ENCODE measurements at places on chromosomes 11 and 22.

DNA sequence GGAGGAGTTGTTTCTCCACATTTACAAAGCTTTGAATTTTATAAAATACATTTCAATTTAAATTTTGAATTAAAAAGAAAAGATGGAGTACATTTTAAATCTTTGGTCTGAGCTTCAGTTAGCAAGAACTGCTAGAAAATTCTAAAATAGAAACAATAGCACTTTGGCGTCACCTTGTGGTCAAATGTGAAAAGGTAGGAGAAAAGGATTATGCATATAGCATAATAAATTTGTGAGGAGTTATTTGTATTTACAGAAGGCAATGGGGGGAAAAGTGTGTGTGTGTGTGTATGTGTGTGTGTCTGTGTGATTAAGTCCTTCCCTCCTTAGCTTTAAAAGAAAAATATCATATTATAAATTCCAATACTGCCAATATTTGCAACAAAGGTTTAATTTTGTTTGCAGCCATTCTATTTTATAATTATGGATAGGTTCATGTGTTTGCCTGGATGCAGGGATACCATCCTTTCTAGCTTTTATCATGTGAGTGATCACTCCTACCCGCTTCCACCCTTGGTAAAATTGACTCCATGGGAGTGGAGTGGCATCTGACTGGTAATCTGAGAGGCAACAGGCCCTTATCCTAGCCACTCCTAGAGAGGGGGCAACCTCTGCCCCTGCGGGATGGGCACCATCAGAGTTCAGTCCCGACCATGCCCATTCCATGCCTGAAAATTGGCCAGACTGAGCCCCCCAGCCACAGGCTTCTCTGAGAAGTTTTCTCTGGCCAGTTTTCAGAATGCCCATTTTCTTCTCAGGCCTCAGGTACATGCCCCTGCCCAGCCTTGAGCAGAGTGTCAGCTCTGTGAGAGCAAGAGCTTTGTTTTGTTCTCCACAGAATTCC is 13.6 kb upstream of the LGR4 start:
- DNase-seq, result no peak

GRCh38 chr11:118791961-118792569 is 1.1 kb upstream of the DDX6 start:
- peak; percentile 23 for DNase-seq

GRCh38 chr22:48741540-48741939 is 1086.1 kb downstream of the BRD1 start:
- no peak for DNase-seq

DNA sequence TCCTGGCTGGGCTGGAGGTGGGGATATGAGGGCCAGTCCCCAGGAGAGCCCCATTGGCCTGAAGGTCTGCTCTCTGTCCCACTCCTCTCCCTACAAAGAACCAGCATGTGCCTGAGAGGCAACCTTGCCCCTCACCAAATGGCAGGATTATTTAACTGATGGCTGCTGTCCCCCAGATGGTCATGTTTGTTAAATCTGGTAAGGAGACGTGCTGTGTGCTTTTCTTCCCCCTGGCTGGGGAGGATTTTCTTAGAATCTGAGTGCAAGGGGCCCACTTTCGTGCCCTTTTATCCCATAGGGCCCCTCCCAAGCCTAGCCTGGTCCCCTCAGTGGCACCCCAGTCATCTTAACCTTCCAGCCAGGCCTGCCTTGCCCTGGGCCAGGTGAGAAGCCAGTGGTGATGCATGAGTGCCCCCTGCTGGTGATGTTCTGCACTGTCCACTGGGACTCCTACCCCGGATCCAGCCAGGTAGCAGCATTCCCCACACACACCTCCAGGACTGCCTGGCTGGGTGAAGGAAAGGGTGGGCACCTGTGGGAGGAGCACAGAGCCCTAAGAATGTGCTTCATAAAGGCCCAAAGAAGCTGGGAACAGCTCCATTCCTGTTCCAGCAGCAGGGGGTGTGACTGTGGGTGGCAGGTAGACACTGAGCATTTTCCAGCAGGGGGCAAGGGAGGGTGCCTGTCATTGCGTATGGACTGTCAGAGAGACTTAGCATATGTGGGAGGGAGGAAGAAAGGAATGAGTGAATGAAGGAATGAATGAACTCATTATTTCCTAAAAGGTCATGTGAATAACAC is 28.9 kb downstream of the MFNG start:
- peak; percentile 56 for DNase-seq

- DNase-seq, result no peak
Observed at GRCh38 chr11:134337051-134337450, 5.3 kb downstream of the GLB1L2 start.

GRCh38 chr11:65526744-65527143 is 1.9 kb downstream of the SCYL1 start:
- DNase-seq, result no peak
